Gastrocnemius medialis (tissue), 4 donors: ENCODE measurements at places on chromosomes 6 and 20. TPM values are rescaled to one million over a fixed set of nuclear protein-coding genes. Genes with fewer than 3 reads are reported as not detected.

MYMX gene
- not detected for total RNA-seq

MEI4 gene
- total RNA-seq, result not detected

HSPA12B gene
- total RNA-seq, result 6.5 TPM

MAN1A1 gene
- total RNA-seq, result 34.8 TPM

CALHM4 gene
- total RNA-seq, result not detected

GRM1 gene
- 0.04 TPM for total RNA-seq

- DNase-seq, result no peak
These were observed 92.4 kb upstream of the B3GAT2 start for GRCh38 chr6:71049198-71049770.

DNA sequence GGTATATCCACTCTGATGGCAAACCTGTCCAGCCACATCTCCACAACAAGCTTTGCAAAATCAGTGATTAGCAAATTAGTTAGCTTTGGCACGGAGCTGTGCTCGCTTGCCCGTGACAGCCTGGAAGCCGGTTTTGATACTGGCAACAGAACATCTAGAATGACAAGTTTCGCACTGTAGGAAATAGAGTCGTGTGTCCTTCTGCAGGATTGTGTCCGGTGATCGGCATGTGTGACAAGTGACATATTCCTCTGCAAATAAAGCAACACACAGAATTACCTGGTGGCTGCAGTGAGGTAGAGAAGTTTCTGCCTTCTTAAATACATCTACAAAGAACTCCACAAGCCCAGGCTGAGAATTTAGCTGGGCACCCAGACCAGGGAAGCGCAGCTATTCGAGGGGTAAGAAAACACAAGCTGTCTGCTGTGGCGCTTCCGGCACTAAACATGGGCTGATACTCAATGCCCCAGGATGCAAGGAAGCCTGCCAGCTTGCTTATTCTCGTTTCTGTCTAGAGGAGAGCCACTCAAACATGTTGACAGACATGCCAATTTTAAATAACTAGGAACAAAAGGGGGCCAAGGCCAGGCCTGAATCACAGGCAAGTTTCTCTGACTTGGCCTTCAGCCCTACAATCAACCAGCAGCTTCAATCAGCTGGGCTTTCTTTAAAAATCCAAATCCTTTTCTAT, 22.2 kb downstream of the EIF2S2 start:
- no peak for DNase-seq

GRCh38 chr6:97626671-97627441, 343.8 kb upstream of the MMS22L start:
- no peak for DNase-seq

- DNase-seq, result no peak
These were observed 182.3 kb downstream of the MBOAT1 start for GRCh38 chr6:20029979-20030378.

DNA sequence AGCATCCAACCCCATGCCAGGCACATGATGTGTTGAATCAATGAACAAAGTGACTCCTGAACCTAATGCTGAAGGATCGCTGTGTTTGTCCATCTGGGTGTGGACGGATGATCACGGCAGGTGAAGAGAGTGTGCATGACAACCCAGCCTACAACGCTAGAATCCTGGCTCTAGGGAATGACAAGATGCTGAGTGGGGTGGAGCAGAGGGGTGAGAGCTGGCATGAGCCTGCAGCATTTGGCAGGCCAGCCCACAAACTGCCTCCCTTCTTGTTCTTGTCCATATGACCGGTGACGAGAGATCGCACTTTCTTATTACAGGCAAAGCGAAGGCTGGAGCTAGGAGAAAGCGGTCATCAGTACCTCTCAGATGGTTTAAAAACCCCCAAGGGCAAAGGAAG, 54.7 kb upstream of the CDKAL1 start:
- DNase-seq, result no peak

GRCh38 chr6:82118150-82118562, 129.4 kb downstream of the IBTK start:
- no peak for DNase-seq
